Kidney (tissue), 22 donors: ENCODE measurements at places on chromosomes 1 and 21.

GRCh38 chr1:37825506-37825905 lies 17.5 kb upstream of the YRDC start:
- H3K36me3 ChIP-seq, result peaks cover 18% of the 10 kb centered on the region
- no peaks in the 10 kb centered on the region for H3K27me3 ChIP-seq
- no peaks in the 10 kb centered on the region for H3K4me1 ChIP-seq
- no peak overlapping the region for H3K4me3 ChIP-seq

DNA sequence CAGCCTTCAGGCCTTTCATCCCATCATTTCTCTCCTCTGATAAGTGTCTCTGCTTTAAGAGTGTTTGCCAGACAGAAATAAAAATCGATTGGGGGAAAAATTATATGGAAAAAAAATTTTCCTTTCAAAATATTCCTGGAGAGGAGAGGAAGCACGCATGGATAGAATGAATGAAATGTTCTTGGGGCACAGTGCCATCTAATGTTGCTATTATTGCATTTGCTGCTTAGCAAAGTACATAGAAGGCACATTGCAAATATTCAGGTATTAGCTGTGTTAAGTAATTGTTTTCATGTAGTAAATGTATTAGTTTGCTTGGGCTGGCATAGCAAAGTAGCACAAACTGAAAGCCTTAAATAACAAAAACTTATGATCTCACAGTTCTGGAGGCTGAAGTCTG lies 18.1 kb downstream of the B3GALT5 start:
- no peak overlapping the region for H3K27ac ChIP-seq
- H3K4me3 ChIP-seq, result no peak overlapping the region
- H3K4me1 ChIP-seq, result no peaks in the 10 kb centered on the region
- no peaks in the 10 kb centered on the region for H3K36me3 ChIP-seq

DNA sequence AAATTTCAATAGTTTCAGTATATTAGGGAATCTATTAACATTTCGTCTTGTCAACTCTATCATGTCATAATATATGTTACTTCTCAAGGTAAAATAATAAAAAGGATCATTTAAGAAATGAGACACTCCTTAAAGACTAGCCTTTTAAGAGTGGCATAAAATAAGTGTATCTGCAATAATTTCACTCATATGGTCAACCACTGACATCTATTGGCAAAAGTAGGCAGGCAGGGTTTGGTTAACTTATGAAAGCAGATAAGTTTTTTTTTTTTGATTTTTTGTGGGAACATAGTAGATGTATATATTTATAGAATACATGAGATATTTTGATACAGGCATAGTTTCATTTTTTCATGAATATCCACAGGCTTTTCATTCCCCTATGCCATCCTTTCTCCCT lies 5.5 kb upstream of the RGS21 start:
- DNase-seq, result peak; percentile 42
- H3K27ac ChIP-seq, result no peak overlapping the region
- no peaks in the 10 kb centered on the region for H3K4me1 ChIP-seq
- H3K27me3 ChIP-seq, result no peaks in the 10 kb centered on the region

DNA sequence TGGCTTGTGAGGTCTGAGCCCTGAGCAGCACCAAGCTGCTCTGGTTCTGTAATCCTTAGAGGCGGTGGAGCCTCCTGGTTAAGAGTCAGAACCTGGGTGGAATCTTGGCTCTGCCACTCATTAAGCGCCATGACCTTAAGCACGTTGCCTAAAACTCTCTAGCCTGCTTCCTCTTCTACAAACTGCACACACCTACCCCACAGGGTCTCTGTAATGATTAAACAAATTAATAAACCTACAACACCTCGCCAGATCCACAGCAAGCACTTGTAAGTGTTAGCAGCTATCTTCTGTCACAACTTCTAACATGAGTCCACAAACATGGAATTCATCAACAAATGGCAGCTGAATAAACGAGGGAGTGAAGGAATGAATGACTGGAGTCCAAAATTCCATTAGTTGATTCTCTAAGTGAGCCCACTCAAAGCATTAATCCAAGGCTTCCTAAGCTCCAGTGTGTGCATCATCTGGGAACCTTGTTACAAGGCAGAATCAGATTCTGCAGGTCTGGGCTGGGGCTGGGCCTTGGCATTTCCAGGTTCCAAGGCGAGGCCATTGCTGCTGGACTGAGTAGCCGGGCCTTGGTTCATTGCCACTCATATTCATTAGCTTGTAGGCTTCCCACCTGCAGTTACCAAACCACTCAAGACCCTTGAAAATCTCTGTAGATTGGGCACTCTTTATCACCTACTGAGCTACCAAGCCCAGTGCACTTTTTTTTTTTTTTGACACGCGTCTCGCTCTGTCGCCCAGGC lies 168.6 kb downstream of the HIVEP3 start:
- H3K4me1 ChIP-seq, result no peaks in the 10 kb centered on the region
- no peaks in the 10 kb centered on the region for H3K27me3 ChIP-seq
- no peak overlapping the region for H3K27ac ChIP-seq
- DNase-seq, result no peak
- H3K4me3 ChIP-seq, result no peak overlapping the region

GRCh38 chr1:25907601-25908000 lies 1.4 kb upstream of the STMN1 start:
- H3K36me3 ChIP-seq, result no peaks in the 10 kb centered on the region
- H3K27ac ChIP-seq, result no peak overlapping the region
- peaks cover 6% of the 10 kb centered on the region for H3K4me1 ChIP-seq
- no peak overlapping the region for H3K4me3 ChIP-seq
- DNase-seq, result no peak
- H3K27me3 ChIP-seq, result no peaks in the 10 kb centered on the region

DNA sequence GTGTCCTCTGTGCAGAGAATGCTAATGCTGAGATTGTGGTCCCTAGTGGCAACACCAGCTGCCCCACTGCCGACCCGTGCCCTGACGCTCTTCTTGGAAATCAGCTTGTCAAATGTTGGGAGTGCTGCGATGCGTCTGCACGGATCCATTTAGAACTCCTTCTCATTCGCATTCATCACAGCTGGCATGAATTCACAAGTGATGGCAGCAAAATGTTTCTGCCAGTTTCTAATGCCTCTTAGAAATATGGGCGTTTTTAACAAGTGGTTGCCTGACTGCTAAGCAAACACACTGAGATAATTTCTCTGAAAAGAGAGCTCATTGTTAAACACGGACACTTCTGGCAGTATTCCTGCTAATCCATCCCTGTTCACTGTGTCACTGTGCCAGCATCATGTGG lies 131.9 kb upstream of the KCNJ6 start:
- H3K36me3 ChIP-seq, result no peaks in the 10 kb centered on the region
- H3K27me3 ChIP-seq, result no peaks in the 10 kb centered on the region
- no peak overlapping the region for H3K27ac ChIP-seq
- DNase-seq, result no peak

GRCh38 chr1:2248127-2248826 lies 20.2 kb downstream of the SKI start:
- H3K27ac ChIP-seq, result peak overlapping the region; percentile 62
- no peak overlapping the region for H3K4me3 ChIP-seq
- peak; percentile 71 for DNase-seq
- no peaks in the 10 kb centered on the region for H3K27me3 ChIP-seq
- H3K4me1 ChIP-seq, result peaks cover 55% of the 10 kb centered on the region

GRCh38 chr1:197140121-197140520 lies 6.3 kb downstream of the ASPM start:
- no peak overlapping the region for H3K4me3 ChIP-seq
- H3K36me3 ChIP-seq, result no peaks in the 10 kb centered on the region
- no peak for DNase-seq
- H3K27ac ChIP-seq, result no peak overlapping the region

DNA sequence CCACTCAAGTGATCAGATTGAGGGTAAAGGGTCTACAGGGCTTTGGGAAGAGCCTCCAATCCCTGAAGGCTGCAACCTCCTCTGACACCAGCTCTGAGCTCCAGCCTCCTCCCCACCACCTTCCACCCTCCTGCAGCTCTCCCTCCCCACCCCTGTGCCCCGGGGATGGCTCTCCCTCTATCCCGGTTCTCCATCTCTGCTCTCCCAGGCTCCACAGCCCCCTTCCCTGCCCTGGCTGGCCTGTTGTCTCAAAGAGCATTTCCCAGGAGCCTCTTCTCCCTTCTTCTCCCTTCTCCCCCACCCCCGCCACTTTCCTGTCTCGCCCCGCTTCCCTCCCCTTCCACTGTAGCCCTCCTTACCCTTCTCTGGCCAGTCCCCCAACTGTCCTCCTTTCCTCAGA lies 1.1 kb downstream of the PLEKHA6 start:
- H3K27ac ChIP-seq, result no peak overlapping the region
- H3K36me3 ChIP-seq, result no peaks in the 10 kb centered on the region
- no peaks in the 10 kb centered on the region for H3K27me3 ChIP-seq
- H3K4me1 ChIP-seq, result peaks cover 8% of the 10 kb centered on the region
- H3K4me3 ChIP-seq, result no peak overlapping the region
- no peak for DNase-seq

GRCh38 chr1:94953107-94953506 lies 26.2 kb upstream of the CNN3 start:
- DNase-seq, result no peak
- H3K27me3 ChIP-seq, result no peaks in the 10 kb centered on the region
- no peak overlapping the region for H3K4me3 ChIP-seq
- H3K36me3 ChIP-seq, result no peaks in the 10 kb centered on the region
- H3K27ac ChIP-seq, result no peak overlapping the region
- H3K4me1 ChIP-seq, result no peaks in the 10 kb centered on the region

DNA sequence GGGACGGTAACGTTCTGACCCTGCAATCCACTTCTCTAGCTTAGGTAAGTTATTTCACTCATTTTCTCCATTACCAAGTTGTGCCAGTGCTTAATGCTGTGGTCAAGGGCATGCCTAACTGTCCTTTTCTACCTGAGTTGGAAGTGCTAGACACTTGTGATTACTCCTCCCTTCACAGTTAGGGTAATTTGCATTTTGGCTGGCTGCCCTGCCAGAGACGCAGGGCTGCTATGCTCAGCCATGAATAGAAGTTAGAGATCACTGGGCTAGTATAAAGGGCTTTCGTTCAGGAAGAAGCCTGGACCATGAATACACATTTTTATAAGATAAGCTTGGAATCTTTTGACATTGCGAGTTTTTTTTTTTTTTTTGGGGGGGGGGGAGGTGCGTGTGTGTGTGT lies 633.2 kb upstream of the NEGR1 start:
- H3K27ac ChIP-seq, result no peak overlapping the region
- H3K36me3 ChIP-seq, result no peaks in the 10 kb centered on the region
- H3K4me1 ChIP-seq, result no peaks in the 10 kb centered on the region
- no peak overlapping the region for H3K4me3 ChIP-seq
- H3K27me3 ChIP-seq, result no peaks in the 10 kb centered on the region

- no peak overlapping the region for H3K27ac ChIP-seq
- no peaks in the 10 kb centered on the region for H3K27me3 ChIP-seq
Observed at GRCh38 chr1:57620605-57621004, 196.7 kb upstream of the DAB1 start.

GRCh38 chr1:30277911-30278310 lies 445.5 kb downstream of the MATN1 start:
- H3K27ac ChIP-seq, result no peak overlapping the region
- H3K27me3 ChIP-seq, result no peaks in the 10 kb centered on the region
- H3K4me1 ChIP-seq, result no peaks in the 10 kb centered on the region

DNA sequence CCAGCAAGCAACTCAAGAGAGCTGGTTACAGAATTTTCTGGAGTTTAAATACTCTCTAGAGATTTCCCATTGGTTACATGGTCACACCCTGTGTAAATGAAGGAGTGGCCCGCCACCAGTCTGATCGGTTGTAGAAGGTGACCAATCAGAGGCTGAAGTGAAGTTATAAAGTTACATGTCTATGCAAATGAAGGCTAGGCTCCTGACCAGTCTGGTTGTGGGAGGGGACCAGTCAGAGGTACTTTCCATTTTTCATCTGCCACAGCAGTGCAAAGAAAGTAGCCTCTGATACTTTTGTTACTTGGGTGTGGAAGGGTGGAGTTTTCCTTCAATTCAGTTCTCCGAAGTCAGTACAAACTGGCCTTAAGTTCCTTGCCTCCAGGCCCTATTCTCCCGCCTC lies 273.7 kb downstream of the BARHL2 start:
- no peaks in the 10 kb centered on the region for H3K27me3 ChIP-seq
- no peak overlapping the region for H3K27ac ChIP-seq
- H3K4me3 ChIP-seq, result no peak overlapping the region
- no peaks in the 10 kb centered on the region for H3K36me3 ChIP-seq
- no peaks in the 10 kb centered on the region for H3K4me1 ChIP-seq

DNA sequence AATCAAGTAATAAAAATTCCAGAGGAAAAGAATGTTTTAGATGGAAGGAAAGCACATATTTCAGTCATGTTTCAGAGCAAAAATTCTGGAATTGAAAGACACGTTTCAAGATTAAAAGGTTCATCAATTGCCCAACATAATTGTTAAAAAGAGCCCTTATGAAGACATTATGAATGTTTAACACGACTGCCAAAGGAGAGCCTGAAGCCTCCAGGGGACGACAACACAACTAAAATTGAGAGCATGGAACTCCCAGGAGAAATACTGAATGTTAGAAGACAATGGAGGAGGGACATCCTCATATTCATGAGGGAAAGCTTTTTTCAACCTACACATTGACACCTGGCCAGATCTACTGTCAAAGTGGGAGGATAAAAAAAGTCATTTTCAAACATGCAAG lies 16.0 kb downstream of the OR2T11 start:
- no peaks in the 10 kb centered on the region for H3K27me3 ChIP-seq
- no peak for DNase-seq
- no peak overlapping the region for H3K4me3 ChIP-seq
- H3K4me1 ChIP-seq, result no peaks in the 10 kb centered on the region

- no peak overlapping the region for H3K4me3 ChIP-seq
- H3K4me1 ChIP-seq, result no peaks in the 10 kb centered on the region
- H3K27ac ChIP-seq, result no peak overlapping the region
- H3K27me3 ChIP-seq, result no peaks in the 10 kb centered on the region
- DNase-seq, result no peak
- H3K36me3 ChIP-seq, result no peaks in the 10 kb centered on the region
Observed at GRCh38 chr1:223557130-223557475, 108.4 kb downstream of the CAPN8 start.

- H3K27me3 ChIP-seq, result no peaks in the 10 kb centered on the region
- no peak overlapping the region for H3K27ac ChIP-seq
- H3K4me3 ChIP-seq, result no peak overlapping the region
- H3K4me1 ChIP-seq, result no peaks in the 10 kb centered on the region
- no peaks in the 10 kb centered on the region for H3K36me3 ChIP-seq
- DNase-seq, result no peak
Observed at GRCh38 chr1:229874136-229874535, 192.9 kb upstream of the GALNT2 start.

DNA sequence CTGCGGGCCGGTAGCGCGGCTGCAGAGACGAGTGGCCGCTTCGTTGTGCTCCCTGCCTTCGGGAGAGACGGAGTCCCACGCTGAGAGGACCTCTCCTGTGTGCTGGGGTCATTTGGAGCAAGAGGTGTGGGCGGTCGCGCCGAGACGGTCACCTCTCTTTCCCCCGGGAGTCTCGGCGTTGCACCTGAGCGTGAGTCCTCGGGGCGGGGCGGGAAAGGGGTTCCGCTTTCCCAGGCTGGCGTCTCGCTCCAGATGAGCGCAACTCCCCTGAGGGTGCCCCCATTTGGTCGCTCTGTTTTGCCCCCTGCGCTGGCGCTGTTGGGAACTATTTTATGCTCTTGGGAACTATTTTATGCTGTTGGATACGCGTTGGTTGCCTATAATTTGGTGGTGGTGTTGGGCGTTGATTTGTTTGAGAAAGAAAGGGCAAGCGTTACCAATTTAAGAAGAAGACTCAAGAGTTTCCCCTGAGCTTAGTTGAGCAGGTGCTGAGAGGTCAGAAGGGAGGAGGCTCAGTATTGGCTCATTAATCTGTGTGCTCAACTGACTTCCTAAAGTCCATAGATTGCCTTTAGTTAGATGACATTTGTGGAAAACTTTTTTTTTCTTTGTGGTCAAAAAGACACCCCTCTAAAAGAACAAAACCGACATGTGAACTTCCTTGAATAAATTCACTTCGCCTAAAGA lies 683 bp downstream of the LRRC8B start:
- H3K36me3 ChIP-seq, result peaks cover 4% of the 10 kb centered on the region
- H3K4me1 ChIP-seq, result no peaks in the 10 kb centered on the region
- peak overlapping the region; percentile 90 for H3K4me3 ChIP-seq
- no peaks in the 10 kb centered on the region for H3K27me3 ChIP-seq
